ENCODE measurements at places on chromosomes 2 and 18.

- peak; percentile 18 for DNase-seq
Measured at GRCh38 chr2:241317391-241317790, 1.7 kb downstream of the SEPTIN2 start.

DNA sequence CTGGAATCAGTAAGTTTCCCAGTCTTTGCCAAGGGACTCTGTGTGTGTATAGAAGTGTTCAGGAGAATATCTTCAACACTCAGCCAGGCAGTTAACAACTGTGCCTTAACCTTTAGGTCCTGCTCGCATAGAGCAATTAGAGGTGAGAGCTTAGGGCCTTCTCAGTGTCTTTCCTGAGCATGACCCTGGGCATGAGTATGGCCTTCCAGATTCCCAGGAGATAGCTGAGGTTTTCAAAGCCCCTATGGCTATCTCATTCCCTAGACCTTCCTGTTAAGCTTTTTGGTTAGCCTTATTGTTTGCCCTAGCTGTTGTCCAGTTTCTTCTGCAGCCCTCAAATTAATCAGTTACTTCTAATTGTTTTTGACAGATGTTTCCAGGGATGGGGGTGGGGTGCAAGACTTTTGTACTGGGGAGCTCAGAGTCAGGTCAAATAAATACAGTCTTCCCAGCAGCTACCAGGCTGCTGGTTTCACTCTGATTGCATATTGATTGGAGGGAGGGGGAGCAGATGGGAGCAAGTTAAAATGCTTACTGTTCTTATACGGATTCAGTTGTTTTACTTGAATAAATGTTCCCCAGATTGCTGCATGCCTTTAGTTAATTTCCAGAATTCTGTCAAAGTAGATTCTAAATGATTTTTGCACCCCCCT is 23.1 kb downstream of the PDK1 start:
- DNase-seq = no peak

GRCh38 chr2:219947575-219947974 is 320.1 kb downstream of the SLC4A3 start:
- DNase-seq = peak; percentile 43

- no peak for DNase-seq
Measured at GRCh38 chr2:218872645-218873358, 7.8 kb upstream of the WNT10A start.

- no peak for DNase-seq
Measured at GRCh38 chr2:234198976-234199375, 148.5 kb downstream of the SPP2 start.

- DNase-seq = no peak
Measured at GRCh38 chr2:241034490-241035141, 36.2 kb downstream of the SNED1 start.

DNA sequence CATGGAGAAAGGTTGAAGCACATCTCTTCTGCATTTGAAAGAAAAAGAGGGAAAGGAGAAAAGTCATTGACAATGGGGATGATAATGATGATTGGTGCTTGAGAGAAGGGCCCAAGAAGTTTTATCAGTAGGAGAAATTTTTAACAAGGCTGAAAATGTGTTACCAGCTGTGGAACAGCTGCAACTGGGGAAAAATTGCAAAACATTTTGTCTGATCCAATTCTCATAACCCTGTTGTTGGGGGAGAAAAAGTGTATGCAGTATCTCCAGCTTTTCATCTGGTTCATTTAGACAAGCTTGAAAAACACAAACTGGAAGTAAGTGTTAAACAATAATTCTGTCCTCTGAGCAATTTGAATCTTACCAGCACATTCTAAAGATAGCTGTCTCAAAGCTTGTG is 92.7 kb downstream of the CSRNP3 start:
- no peak for DNase-seq

GRCh38 chr18:68803356-68803755 is 5.5 kb downstream of the CCDC102B start:
- DNase-seq = no peak

DNA sequence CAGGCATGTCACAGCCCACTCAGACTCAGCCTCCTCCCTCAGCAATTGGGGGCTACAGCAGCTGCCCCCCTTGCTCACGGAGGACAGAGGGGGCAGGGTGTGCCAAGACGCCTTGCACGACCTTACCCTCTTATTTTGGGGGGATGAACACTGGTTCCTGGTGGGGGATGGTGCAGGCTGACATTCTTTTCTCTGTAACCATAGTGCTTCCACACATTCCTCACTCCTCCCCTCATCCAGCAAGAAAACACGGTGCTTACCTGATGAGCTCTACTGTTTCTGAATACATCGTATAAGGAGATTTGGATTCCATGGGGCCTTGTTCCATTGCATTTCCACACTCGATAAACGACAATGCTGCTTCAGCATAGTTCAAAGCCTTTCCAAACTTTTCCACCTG is 75.4 kb upstream of the REV1 start:
- no peak for DNase-seq

GRCh38 chr2:7899241-7899640 is 782.6 kb upstream of the ID2 start:
- DNase-seq = no peak

GRCh38 chr18:22114526-22115321 is 54.7 kb upstream of the GATA6 start:
- peak; percentile 34 for DNase-seq

- DNase-seq = no peak
Measured at GRCh38 chr18:51588616-51589015, 391.1 kb upstream of the MEX3C start.

- DNase-seq = no peak
Measured at GRCh38 chr18:48852292-48852691, 98.5 kb downstream of the SMAD7 start.

DNA sequence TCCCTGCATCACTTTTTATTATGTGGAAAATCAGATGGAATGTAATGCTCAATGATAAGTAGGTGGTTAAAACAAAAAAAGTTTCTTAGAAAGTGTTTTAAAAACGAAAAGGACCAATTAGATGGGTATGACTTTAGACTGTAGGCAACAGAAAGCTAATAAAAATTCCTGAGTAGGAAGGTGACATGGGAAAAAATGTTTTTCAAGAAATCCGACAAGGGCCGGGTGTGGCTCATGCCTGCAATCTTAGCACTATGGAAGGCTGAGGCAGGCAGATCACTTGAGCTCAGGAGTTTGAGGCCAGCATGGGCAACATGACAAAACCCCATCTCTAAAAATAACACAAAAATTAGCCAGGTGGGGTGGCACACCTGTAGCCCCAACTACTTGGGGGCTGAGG is 126.1 kb downstream of the THADA start:
- DNase-seq = peak; percentile 35

DNA sequence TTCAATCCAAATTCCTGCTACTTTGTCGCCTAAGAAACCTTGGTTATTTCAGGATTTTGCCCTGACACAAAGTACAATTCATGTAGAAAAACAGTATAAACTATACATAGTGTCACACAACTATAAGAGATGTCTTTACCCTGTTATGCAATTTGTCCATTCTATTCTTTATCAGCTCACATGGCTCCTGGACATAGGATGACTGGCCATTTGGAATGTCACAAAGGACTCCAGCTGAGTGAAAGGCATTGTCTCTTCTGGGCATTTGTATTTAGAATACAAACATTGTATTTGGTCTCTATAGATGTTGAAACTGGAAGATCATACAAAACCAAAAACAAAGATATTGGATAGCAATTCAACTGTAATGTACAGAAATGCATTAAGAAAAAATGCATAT is 944.6 kb upstream of the LRRTM1 start:
- DNase-seq = no peak

DNA sequence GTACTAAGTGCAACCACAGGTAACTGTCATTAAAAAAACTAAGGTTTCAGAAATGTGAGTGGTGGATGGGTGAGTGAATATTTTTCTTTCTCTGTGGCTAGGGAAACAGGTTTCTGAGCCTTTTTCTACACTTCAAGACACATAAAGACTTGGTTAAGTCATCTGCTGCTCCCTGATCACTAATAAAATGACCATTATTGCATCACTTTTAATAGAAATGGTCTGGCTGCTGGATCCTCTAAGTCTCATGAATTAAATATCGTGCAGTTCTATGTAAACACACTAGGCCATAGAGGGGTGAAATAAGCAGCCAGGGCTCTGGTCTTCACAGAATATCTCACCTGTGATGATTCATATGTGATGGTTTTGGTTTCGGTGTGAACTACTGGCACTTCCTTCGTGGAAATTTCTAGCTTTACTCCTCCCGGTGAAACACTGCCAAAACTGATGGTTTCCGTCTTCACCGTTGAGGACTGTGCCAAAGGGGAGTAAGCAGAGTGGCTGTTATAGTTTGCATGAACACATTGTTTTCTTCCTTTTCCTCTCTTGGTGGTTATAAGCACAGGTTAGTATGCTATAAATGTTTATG is 100.4 kb upstream of the ZBTB14 start:
- DNase-seq = no peak

DNA sequence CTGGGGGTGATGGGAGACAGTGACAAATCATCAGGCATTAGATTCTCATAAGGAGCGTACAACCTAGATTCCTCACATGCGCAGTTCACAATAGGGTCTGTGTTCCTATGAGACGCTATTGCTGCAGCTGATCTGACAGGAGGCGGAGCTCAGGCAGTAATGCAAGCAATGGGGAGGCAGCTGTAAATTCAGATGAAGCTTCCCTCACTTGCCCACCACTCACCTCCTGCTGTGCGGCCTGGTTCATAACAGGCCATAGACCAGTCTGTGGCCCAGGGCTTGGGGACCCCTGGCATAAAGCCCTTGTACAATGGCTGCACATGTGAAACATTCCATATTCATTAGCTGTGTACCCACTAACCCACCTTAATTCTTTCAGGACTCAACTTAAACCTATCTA is 18.0 kb downstream of the NMUR1 start:
- DNase-seq = no peak

- DNase-seq = no peak
Measured at GRCh38 chr2:42456126-42456839, 37.5 kb downstream of the KCNG3 start.

- DNase-seq = no peak
Measured at GRCh38 chr2:140348826-140349225, 1568.6 kb upstream of the NXPH2 start.

DNA sequence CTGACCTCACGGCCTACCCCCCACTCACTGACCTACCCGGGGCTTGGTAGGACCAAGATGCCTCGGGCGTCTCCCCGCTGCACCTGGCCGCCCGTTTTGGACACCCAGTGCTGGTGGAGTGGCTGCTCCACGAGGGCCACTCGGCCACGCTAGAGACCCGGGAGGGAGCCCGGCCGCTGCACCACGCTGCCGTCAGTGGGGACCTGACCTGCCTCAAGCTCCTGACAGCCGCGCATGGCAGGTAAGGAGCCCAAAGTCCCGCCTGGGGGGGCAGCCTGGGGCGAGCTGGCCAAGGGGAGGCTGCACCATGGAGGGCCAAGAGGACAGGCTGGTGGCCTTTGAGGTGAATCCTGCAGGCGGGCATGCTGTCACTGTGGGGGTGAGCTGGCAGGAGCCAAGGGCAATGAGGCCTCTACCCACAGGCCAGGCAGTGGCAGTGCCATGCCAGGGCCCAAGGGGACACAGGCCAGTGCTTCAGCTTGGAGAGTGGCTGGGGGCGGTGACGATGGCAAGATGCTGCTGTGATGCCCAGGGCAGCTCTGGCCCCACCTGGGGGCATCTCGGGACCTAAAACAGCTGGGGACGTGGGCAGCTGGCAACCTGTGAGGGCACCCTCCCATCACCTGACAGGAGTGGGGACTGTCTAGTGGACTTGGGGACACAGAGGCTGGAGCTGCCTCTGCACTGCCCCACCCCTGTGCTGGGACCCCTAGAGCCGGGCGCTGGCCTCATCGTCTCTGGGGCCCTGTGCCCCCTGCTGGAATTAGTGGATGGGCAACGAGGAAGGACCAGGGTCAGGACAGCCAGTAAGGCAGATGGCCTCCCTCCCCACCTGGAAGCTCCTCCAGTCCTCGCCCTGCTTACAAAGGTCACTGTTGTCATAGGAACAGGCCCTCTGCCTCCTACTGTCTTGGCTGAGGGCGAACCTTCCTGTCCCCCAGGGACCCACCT is 2.0 kb downstream of the ESPNL start:
- DNase-seq = no peak

DNA sequence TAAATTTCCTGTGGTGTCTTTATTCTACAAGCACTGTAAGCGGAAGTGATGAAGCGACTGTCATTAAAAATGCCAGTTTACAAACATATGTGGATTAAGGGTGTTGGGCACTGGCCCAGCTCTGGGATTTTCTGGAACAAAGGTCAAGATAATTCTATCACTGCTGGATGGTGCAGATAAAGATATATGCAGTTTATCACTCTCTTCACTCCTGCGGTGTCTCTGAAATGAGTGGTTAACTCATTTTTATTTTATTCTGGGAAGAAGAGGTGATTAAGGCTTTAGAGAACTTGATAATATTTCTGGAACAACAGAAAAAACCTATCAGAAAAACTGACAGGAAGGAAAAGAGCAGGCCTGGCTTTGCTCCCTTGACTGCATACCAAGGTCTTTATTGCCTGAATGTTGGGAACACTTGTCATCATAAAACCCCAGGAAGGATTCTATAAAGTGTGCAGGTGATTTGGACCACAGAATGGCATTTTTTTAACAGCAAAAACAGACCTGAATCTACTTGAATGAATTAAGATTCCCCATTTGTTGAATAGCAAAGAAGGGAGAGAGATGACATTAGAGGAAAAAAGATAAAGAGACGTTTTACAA is 32.4 kb downstream of the ABCB11 start:
- DNase-seq = no peak

GRCh38 chr18:59699061-59699460 is 1.8 kb upstream of the CCBE1 start:
- DNase-seq = no peak

DNA sequence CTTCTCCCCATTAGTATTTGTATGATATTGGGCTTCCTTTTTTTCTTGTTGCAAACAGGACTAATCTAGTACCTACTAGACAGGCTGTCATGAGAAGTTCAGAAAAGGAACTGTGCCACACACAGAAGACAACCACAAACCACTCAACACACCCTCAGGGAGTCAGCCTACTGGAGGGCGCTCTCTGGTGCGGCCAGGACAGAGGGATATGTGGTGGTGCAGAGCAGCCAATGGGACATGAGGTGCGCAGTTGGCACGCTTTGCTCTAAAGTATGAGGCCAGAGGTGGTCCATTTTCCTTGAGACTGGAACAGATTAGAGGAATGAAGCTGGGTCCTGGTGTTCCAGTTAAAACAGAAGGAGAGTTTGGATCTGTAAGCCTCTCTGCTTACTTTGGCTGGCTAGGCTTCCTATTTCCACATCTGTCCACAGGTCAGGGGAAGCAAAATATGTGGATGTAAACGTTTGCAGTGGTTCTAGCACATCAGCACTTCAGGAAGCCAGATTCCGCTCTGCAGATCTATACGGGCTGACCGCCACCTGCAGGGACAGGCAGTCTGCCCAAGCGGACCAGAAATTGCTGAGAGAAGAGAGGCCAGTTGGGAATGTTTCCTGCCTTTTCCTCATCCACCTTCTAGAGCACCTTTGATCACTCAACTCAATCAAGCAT is 114.1 kb downstream of the GFPT1 start:
- DNase-seq = peak; percentile 78

GRCh38 chr2:42314892-42315468 is 46.0 kb downstream of the COX7A2L start:
- DNase-seq = peak; percentile 92

DNA sequence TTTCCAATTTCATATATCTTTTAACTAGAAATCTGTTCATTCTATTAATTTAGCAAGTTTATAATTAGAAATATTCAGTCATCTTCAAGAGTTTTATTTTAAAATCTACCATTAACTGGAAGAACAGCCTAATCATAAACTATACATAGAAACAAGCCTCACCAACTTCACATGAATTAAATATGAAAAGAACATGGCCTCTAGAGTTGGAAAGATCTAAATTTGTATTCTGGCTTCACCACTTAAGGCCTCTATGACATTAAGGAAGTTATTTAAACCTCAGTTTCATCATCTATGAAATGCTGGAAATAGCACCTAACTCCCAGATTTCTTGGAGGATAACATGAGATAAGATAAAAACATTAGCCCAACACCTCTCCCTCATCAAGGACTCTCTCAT is 51.4 kb upstream of the SCN7A start:
- no peak for DNase-seq

Data from trophoblast cell (in vitro differentiated cells and primary cell).